ENCODE measurements at places on chromosomes 5 and 9.

- no peak for DNase-seq
Measured at GRCh38 chr5:111502956-111503355, 9.4 kb downstream of the STARD4 start.

GRCh38 chr5:86008704-86009103 lies 609.0 kb upstream of the COX7C start:
- no peak for DNase-seq

DNA sequence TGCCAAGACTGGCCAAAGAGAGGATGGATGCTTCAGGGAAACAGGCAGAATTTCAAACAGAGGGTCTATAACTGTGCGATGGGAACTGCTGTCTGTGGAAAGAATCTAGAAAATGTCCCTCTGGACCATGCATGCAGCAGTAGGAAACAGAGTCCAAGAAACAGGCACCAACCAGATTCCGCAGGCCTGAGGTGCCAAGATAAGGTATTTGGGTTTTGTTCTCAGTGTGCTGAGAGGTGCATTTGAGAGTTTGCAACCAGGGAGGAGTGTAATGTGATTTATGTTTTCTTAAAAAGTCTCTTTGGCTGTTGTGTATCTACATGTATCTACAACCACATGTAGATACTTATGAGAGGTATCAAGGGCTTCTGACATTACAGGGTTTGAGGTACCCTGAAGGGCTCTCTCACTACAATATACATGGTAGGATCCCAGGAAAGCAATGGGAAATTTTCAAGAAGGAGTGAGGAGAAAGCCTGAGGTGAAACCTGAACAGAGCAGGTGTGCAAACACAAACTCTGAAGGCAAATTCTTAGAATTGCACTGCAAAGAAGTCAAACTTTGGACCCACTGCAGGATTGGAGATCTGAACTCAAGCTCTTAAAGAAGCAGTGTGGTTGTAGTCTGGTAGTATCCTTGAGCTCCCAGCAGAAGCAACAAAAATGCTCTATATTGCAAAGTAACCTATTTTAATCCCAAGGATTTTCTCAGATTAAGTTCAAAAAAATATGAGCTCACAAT lies 182.8 kb upstream of the NFIL3 start:
- DNase-seq = no peak

GRCh38 chr5:55289808-55290207 lies 17.7 kb downstream of the DHX29 start:
- no peak for DNase-seq
